ENCODE measurements at places on chromosomes 13 and 19. TPM values are rescaled to one million over a fixed set of nuclear protein-coding genes. Genes with fewer than 3 reads are reported as not detected.

CTU1 gene
- 10.9 TPM for total RNA-seq

ERCC1 gene
- total RNA-seq, result 50.0 TPM

LACC1 gene
- total RNA-seq, result 5.1 TPM

ZIM2 gene
- not detected for total RNA-seq

ZNF610 gene
- total RNA-seq, result 2.9 TPM

ZNF541 gene
- total RNA-seq, result 0.19 TPM

USHBP1 gene
- total RNA-seq, result not detected

DNA sequence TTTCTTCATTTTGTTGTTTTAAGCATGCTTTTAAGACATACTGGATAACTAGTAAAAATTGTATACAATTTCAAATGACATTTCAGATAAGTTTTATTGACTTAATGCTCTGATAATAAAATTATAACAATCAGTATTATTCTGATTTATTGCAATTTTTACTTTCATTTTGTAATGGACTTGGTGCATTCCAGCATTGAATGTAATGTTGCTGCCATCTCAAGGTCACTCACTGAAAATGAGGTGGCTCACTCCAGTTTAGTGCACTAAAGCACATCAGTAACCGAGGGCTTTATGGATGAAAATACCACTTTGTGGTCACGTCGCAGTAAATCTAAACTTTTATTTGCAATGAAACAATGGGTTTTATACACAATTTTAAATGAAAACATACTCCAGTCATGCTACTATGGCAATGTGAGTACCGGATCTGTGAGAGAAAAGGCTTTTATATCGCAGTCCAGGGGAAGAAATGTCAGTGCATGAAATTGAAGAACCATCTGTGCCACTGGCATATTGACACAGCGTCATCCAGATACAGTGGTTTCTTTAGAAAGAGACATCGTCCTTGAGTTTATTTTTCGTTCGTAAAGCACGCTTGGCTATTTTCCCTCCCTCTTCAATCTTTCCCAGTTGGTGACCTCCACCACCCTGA lies 20.7 kb upstream of the ZNF507 start:
- DNase-seq, result no peak

DNA sequence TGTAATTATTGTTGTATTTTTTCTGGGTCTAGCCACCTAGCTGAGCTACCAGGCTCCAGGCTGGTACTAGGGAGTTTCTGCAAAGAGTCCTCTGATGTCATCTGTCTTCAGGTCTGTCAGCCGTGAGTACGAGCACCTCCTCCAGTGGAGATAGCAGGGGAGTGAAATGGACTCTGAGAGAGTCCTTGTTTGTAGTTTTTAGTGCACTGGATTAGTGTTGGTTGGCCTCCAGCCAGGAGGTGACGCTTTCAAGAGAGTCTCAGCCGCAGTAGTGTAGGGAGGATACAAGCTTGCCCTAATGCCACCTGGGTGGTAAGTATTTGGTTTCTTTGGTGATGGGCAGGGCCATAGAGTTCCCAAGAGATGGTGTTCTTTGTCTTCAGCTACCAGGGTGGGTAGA lies 384.8 kb downstream of the SLC7A1 start:
- no peak for DNase-seq

DNA sequence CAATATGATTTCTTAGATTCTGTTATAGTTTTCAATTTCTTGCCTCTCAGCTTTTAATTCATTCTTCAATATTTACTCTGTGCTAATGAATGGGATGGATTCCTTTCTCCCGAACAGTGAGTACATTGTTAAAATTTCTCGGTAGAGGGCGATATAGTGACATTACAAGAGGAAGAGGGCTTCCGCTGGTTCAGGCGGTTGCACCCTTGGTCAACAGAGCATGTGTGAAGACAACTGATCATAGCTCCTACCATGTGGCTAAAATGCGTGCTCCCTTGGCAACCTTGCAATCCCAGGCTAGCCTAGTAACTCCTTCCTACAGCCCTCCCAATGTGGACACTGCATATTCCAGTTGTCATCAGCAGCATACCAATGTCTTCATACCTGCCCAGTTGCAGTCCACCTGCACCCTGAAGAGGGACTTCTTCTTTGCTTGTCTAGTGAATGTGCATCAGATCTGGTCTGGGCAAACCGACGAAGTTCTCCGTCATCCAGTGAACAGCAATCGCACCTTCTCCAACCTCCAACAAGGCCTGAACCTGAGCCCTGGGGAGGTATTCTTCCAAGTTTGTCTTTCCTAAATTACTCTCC lies 653.0 kb upstream of the GPC6 start:
- no peak for DNase-seq

GRCh38 chr13:106986687-106987426 lies 418.9 kb upstream of the ARGLU1 start:
- no peak for DNase-seq

DNA sequence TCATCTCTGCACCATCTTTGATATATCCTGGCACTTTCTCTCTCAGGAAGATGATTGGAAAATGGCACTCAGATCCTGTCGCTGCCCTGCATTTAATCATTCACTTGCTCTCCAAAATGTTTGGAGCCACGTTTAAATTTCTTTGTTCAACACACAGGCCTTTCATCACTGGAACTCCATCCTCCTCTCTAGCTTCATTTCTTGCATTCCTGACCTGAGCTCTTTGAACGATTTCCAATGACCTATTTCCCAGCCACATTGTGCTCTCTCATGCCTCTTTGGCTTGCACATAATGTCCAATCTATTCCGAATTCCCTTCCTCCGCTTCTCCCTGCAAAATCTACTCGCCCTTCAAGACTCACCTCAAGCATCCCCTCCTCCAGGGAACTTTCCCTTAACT lies 287.4 kb upstream of the NBEA start:
- DNase-seq, result no peak

GRCh38 chr13:83190020-83190419 lies 692.3 kb downstream of the SLITRK1 start:
- DNase-seq, result no peak

- no peak for DNase-seq
Observed at GRCh38 chr13:97263160-97263559, 41.0 kb downstream of the MBNL2 start.

DNA sequence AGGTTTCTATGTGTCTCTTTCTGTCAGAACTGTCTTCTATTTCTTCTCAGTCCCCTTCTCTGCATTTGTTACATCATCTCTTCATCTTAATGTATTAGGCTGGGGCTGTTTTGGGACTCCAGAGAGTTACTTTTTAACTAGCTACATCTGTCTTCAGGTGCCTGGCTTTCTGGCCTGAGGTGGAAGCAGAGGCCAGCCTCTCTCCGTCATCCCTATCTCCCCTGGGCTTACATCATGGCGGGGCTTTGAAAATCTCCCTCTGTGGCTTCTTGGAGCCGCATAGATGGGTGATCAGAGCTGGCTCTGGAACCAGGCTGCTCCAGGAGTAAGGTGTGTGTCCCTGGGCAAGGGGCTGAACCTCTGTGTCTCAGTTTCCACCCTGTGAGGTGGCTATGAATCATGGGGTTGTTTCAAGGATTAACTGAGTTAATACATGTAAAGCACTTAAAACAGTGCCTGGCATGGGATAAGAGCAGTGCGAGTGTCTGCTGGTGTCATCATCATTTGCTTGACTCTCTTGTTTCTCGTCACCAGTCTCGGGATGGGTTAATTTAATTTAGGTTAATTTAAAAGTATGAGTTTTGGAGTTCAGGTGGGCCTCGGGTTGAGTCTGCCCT lies 2.0 kb downstream of the EPN1 start:
- DNase-seq, result no peak

DNA sequence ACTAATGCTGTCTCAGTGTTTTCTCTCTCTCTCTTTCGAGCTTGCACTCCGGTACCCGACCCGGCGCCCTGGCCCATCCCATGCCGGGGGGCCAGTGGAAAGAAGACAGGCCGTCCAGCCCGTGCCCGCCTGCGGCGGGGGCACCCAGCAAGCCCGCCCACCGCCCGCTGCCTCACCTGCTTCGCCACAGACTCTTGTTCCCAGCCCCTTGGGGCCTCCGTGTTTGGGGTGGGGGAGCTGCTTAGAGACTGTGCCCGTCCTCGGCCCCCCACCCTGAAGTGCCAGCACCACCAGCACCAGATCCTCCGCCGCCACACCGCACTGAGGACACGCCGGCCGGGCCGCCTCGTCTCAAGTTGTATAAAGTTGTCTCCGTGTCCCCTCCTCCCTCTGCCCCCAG lies 2.4 kb downstream of the LENG9 start:
- DNase-seq, result no peak

DNA sequence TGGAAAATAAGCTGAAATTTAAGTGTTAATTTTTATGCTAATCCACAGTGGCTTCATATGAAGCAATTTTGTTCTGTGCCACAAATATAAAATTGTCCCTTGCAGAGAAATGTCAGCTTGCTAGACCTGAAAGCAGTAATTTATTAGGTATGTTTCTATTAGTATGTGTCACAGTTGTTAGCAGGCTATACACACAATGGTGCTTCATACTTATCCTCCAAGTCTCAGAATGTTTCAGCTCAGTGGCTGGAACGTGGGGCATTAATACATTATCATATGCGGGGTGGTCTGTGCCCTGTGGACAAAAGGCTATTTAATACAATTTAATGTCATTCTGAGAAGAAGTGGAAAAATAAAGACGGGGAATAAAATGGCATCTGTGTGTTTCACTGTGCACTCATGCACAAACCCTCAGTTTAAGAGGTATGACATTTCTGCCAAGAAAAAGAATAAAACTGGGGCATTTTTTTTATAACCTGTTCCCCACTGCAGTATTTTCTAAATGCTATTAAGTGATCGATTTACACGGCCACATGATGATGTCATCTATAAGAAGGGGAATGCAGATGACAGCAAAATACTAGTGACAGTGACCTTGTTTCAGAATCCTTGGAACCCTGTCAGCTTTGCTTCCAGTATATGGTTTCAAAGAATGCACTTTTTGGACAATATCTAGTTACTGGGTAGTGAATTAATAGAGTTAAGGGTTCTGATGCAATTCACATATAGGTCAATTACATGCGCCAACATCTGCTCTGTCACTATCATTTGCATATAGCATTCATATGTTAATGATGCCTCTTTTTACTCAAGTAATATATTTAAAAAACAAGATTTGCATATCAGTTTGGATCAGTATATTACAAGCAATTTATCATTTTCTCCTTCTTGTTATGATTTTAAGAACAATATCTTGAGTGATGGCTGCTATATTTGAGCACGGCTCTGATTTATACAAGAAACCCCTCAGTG lies 21.2 kb upstream of the ZNF536 start:
- DNase-seq, result no peak

Measured in activated naive CD8-positive, alpha-beta T cell treated with anti-CD3 and anti-CD28 coated beads for 36 hours (primary cell).